ENCODE measurements at places on chromosomes 5 and 9.

DNA sequence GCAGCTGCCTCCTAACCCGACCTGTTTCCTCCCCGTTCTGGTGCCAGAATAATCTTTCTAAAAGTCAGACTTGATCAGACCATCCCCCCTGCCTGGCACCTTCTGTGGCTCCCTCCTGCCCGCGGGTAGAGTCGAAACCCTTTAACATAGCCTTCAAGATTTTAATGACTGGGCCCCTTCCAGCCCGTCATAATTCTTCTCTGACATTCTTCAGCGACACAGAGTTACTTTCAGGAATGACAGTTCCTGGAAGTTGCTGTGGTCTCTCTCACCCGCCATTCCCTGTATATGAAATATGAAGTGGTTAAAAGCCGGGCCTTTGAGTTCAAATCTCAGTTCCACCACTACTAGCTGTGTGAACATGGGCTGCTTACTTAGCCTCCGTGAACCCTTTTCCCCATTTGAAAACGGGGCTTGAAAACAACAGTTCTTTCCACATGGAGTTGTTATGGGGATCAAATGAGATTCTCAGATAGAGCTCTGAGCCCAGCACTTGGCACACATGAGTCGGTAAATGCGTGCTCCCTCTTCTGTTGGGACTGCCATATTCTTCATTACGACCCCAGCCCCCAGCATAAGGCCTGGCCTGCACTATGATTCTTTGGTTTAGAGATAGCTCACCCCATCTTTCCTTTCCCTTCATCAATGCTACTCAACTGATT is 737 bp downstream of the NANS start:
- DNase-seq, result no peak

GRCh38 chr5:153404747-153405146 is 85.7 kb upstream of the GRIA1 start:
- DNase-seq, result no peak

GRCh38 chr9:69867081-69867814 is 46.6 kb downstream of the CFAP95 start:
- no peak for DNase-seq

GRCh38 chr9:22206833-22207232 is 197.7 kb upstream of the CDKN2B start:
- DNase-seq, result no peak

- no peak for DNase-seq
These were observed 2.1 kb downstream of the SPATA31E1 start for GRCh38 chr9:87884578-87885459.

- no peak for DNase-seq
These were observed 156.9 kb upstream of the FST start for GRCh38 chr5:53323511-53323910.

DNA sequence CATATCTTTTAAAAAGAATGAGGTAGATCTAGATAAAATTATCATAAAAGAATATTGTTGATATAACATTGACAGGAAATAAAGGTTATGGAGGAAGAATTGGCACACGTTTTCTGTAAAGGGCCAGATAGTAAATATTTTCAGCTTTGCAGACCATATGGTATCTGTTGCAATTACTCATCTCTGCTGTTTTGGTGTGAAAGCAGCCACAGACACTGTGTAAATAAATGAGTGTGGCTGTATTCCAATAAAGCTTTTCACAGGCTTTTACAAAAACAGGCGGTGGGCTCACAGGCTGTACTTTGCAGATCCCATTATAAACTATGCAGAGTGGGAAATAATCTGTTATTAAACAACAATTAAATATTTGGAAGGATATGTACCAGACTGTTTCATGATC is 87.4 kb downstream of the SGCD start:
- no peak for DNase-seq

DNA sequence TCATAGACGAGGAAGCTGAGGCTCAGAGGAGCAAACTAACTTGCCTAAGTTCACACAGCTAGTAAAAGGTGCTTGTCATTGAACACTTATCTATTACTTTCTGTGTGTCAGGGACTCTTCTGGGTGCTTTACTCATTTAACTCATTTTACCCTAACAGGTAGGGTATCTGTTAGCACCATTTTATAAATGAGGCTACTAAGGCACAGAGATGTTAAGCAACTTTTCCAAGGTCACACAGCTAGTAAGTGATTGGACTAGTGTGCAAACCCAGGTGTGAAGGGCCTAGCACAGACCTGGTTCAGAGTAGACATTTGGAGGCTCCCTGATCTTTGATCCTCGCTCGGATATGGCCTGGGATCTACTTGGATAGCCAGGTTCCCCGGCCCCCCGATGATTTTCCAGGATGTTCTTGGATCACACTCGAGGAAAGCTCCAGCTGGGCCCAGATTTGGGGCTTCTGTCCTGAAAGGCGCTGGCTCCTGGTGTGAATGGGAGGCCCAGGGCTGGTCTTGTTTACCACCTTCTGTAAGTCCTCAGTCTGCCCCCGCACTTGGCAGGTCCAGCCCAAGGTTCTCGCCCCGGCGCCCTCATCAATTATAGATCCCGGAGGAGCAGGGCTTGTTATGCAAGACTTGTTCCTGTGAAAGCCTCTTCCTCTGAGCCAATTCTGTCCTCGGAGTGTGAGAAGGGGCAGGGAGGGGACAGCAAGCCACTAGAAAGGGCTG is 37.5 kb downstream of the GSN start:
- DNase-seq, result no peak

- DNase-seq, result no peak
These were observed 20.9 kb upstream of the ARHGAP26 start for GRCh38 chr5:142749321-142749720.

DNA sequence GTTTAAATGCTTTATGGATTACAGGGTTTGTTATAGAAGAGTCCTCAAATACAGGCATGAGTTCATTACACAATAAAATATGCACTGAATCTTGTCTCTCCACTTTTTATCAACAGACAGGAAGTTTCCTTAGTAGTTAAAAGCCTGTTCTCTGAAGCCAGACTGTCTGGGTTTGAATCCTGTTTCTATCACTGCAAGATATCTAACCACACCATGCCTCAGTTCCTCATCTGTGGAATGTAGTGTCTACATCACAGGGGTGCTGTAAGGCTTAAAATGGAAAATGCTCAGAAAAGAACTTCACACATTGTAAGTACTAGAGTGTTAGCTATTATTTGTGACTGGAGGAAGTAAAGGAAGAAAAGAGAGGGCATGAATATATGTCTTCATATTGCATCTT is 9.3 kb downstream of the LIX1 start:
- no peak for DNase-seq

GRCh38 chr5:158852622-158853021 is 247.1 kb downstream of the EBF1 start:
- DNase-seq, result peak; percentile 27

DNA sequence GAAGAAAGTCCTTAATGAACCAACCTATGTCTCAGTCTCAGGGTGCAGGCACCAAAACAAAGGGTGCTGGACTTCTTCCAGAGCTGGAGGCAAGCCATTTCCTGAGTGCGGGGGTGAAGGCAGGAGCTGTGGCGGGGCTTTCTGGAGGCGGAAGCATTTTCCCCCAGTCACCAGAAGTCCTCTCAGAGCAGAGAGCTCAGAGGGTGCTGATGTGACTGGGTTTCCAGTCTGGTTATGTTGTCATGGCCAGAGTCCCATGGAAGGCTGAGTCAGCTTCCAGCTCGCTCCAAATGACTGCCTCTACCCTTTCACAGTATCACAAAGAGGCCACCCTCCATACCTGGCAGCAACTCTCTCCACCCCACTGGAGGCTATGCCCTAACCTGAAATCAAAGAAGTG is 86.0 kb downstream of the TRPC7 start:
- no peak for DNase-seq

DNA sequence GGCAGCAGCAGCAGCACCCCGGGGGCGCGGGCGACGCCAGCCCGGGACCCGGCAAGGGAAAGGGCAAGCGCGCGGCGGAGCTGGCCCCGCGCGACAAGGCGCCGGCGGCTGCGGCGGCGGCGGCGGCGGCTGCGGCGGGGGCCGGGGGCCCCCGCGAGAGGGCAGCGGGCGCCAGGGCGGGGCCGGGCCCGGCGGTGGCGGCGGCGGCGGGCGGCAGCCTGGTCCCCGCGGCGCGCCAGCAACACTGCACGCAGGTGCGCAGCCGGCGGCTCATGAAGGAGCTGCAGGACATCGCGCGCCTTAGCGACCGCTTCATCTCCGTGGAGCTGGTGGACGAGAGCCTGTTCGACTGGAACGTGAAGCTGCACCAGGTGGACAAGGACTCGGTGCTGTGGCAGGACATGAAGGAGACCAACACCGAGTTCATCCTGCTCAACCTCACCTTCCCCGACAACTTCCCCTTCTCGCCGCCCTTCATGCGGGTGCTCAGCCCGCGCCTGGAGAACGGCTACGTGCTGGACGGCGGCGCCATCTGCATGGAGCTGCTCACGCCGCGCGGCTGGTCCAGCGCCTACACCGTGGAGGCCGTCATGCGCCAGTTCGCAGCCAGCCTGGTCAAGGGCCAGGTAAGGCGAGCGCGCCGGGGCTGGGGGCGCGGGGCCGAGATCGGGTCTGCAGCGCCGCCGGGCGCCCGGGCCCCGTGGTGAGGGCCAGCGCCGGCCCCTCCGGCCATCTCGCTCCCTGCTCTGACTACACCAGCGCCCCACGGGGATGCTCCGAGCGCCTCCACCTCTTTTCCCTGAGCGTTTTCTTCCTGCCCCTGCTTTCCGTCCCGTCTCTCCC is at the start of gene UBE2QL1:
UBE2QL1 (plus strand) TSS at position 238 of the 843 bp plus-strand sequence; CDS start at position 273, 35 bp downstream.
- peak; percentile 68 for DNase-seq

GRCh38 chr5:123382252-123382651 is 41.0 kb downstream of the CEP120 start:
- no peak for DNase-seq

GRCh38 chr9:77744841-77745430 is 96.8 kb upstream of the GNA14 start:
- DNase-seq, result no peak

DNA sequence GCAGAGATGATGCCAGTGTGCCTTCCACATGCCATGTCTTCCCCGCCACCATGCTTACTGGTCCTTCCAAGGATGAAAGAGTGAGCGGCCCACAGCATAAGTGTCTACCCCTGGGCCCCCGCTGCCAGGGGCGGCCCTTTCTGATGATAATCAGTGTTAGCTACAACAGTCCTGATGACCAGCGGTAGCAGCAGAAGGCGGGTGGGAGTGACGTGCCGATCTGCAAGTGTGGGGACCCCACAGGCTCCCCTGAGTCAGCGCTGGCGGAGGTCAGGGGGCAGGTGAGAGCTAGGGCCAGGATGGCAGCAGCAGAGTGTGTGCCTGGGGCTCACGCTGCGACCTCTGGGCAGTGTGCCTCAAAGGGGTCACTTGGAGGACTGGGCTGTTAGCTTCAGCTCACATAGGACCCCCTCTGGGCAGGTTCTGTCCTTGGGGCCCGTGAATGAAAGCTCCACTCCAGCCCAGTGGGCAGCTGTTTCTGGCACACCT is 80.4 kb downstream of the HMCN2 start:
- DNase-seq, result no peak

GRCh38 chr5:94240596-94240992 is 377.8 kb downstream of the KIAA0825 start:
- DNase-seq, result no peak

DNA sequence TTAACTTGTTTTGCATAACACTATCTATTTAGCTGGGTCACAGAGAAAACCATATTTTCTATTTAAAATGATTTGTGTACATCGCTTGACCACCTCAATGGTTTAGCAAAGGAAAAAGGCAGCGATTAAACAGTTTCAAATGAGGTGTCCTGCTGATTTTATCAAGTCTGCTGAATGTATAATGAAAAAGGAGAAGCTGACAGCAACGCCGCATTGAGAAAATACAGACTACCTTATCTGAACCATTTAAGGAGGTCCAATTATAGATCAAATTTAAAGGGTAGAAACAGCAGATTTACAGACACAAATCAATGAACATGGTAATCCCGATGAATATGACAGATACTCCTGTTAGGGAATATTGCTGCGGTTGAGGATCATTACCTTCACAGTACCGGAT is 29.6 kb downstream of the PSMB7 start:
- DNase-seq, result no peak

DNA sequence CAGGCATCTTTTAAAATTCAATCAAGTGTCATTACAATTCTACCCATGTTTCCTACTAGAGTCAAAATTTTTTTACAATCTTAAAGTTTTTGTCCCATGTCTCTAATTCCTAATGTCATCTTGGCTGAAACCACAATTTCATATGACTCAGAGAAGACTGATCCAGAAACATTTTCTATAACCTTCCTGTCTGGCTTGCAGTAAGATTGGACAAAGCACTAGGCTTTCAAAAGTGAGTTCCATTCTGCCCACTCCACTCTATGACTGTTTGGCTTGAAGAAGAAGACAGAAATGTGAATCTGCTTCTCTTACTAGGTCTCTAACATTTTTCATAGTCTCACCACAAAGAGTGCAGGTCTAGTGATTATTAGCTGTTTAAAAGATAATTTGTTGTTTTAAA is 88.8 kb downstream of the NR3C1 start:
- no peak for DNase-seq

DNA sequence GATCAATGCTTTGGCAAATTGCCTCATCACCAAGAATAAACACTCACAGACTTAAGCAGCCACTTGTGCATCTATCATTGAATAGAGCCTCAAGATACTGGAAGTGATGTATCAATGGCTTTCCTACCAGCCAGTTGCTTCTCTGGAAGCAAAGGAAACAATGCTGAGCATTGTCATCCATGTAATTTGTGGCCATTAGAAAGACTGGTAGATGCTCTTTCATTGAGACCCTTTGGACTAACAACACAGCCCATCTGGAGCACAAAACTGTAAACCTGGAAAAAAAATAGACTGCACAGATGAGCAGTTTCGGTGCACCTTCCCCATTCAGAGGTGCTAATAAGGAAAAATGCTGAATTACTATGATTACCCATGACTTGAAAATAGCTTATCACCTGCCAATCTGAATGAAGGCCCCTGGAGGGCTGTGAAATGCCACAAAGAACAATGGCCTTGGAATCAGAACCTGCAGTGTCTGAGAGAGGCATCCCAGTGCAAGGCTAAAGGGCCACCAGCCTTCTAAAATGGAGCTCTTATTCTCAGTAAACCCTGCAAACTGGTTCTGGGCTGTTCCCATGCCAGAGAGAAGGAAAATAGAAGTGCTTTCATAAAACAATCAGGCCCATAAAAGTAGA is 127.5 kb downstream of the RFK start:
- no peak for DNase-seq

DNA sequence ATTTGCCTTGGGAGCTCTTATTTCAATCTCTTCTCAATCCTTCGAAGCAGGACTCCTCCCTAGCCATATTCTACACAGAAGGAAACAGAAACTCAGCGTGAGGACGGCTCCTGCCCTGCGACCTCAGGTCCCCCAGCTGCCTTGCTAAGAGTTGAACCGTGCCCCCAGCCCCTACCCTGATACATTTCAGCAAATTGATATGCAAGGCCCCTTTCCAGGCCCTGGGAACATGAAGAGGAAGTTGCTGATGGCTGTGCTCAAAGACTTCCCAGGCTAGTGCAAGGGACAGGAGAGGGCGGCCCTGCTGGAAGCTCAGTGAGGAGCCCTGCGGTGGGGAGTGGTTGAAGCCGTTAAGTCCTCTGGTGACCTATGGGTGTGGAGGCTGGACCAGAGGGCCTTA is 41.5 kb downstream of the BOD1 start:
- DNase-seq, result no peak
